ENCODE measurements at places on chromosomes 16 and 17. TPM values are rescaled to one million over a fixed set of nuclear protein-coding genes. Genes with fewer than 3 reads are reported as not detected.

- peak; percentile 41 for DNase-seq
Observed at GRCh38 chr16:11099672-11100205, 155.4 kb downstream of the CLEC16A start.

DNA sequence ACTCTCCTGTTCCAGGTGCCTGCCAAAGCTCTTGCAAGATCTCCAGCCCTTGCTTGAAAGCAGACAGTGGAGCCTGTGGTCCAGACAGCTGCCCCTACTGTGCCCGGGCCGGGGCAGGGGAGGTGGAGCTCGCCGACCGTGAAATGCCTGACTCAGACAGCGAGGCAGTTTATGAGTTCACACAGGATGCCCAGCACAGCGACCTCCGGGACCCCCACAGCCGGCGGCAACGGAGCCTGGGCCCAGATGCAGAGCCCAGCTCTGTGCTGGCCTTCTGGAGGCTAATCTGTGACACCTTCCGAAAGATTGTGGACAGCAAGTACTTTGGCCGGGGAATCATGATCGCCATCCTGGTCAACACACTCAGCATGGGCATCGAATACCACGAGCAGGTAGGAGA, 17.7 kb downstream of the CACNA1G start:
- DNase-seq: no peak

- DNase-seq: no peak
Observed at GRCh38 chr16:47213761-47214440, 70.2 kb upstream of the NETO2 start.

DNA sequence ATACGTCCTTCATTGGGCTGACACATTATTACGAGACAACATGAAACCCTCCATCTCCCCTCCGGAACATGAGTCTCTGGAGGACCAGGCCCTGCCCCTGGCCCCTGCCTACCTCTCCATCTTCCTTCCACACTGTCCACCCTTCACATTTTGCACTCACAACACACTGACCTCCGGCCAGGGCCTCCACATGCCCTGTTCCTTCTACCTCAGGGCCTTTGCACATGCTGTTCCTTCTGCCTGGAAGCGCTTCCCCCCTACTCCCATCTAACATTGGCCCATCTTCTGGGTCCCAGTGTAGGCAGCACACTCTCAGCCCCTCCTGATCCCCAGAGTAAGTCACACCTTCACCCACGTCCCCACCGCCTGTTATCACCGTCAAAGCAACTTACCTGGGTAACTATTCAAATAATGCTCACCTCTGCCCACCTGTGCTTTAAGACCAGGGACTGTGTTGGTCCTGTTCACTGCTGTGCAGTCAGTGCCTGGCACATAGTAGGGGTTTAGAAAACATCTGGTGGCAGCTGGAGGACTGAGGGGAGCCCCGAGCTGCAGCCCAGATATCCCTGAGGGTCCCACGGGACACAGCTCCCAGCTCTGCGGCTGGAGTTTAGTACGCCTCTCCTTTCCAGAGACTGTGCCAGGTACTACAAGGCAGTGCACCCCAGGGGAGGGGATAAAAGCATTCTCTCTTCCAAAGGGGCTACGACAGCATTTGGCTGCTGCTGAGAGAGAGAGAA, 27.2 kb downstream of the RPH3AL start:
- no peak for DNase-seq

DNA sequence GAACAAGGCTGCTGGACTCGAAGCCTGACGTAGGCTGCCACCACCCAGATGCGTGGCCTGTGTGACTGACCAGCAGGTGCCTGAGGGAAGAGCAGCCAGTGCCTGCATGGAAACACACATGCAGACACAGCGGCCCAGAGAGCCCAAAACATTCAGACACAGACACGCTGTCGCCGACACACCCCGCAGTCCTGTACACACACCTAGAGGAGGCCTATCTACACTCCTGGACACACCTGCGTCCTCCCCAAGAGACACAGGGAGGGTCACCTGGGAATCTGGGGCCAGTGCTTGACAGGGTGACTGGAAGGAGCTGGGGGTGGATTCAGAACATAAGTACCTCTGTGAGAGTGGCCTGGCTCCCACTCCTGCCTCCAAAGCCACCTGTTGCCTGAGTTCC, 6.1 kb upstream of the TSPOAP1 start:
- DNase-seq: no peak

DNA sequence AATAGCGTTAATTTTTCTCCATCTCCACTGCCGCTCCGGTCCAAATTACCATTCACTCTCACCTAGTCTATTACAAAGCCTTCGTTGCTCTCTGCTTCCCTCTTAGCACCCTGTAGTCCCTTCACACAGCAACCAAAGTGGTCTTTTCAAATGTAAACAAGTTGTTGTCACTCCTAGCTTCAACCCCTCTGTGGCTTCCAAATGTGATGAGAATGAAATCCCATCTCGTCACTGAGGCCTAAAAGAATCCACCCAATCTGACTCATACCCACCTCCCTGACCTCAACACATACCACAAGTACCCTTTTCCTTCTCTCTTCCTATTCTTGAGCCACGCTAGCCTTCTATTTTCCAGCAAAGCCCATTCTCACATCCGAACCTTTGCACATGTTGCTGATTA, 2.2 kb upstream of the PELP1 start:
- DNase-seq: no peak

DNA sequence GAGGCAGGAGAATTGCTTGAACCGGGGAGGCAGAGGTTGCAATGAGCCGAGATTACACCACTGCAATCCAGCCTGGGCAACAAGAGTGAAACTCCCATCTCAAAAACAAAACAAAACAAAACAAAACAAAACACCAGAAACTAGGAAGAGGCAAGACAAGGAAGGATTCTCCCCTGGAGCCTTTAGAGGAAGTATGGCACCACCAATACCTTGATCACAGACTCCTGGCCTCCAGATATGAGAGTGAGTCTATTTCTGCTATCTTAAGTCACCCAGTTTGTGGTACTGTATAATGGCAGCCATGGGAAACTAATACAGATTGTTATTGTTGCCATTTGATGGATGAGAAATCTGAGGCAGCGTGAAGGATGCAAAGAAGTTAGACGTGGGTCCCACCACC, 14.6 kb upstream of the CPPED1 start:
- DNase-seq: no peak

GRCh38 chr17:56810891-56811775, 22.6 kb downstream of the C17orf67 start:
- no peak for DNase-seq

DNA sequence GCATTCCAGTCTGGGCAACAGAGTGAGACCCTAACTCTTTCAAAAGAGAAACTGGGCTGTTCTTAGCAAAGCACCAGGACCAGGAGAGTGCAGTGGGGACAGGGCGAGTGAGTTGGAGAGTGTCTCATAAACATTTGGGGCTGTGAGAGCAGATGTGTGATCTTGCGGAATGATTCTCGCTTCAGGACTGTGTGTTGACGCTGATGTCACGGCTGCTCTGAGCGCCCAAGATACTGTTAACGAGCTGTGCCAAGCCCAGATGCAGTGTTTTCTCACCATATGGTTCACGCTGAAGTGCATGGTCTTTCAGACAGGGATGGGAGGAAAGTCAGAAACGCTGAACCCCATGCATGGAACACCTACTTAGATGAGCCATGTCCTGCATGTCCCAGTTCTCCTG, 438.2 kb downstream of the HS3ST4 start:
- no peak for DNase-seq

DNA sequence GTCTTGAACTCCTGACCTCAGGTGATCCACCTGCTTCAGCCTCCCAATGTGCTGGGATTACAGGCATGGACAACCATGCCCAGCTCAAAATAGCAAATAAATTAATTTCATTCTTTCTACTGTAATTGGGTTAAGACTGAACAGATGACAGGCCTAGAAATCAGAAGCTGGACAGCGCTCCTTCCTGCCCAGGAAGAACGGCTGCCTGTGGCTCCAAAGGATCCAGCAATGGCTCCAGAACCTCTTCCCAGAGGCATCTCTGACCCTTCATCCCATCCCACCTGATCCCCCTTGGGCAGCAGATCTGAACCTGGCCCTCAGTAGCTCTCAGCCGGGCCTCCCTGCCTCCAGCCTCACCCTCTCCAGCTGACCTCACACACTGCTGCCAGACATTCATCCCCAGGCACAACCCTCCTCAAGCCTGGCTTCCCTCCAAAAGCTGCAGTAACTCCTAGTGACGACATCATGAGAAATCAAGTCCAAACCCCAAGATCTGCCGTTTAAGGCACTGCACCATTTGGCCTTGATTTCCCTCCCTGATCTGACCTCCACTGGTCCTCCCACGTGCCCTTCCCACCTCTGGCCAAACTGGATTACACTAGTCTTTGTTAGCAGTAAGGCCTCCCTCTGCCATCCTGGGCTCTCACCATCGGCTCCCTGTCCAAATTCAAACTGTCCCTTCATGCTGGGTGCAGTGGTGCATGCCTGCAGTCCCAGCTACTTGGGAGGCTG, 3.1 kb upstream of the MIF4GD start:
- no peak for DNase-seq

DNA sequence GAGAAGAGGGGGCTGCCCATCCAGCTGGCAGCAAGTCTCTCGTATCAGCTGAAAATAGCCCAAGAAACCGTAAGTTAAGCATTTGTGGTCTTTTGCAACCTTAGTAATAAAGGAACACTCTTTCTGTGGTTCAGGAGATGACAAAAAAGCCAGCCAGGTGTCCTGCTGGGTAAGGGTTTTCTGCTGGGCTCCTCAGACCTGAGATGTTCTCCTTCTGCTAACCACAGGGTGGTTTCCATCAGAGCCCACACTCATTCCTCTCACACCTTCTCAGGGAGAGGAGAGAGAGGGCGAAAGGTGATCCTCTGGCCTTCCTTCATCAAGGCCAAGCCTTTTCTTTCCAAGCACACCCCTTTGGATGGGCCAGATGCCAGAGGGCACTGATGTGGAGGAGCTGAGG, 70.7 kb downstream of the TEX14 start:
- DNase-seq: no peak

DNA sequence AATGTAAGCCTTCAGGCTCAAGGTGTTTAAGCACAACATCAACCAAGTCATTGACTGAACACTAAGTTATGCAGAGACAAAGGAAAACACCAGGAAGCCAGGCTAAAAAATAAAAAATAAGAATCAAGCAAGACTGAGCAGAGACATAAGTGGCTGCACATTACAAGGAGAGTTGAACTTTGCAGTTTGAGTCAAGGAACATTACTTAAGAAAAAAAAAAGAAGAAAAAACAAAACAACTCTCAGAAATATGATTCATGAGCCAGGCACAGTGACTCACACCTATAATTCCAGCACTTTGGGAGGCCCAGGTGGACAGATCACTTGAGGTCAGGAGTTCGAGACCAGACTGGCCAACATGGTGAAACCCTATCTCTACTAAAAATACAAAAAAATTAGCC, 168.1 kb downstream of the C16orf95 start:
- DNase-seq: no peak

DNA sequence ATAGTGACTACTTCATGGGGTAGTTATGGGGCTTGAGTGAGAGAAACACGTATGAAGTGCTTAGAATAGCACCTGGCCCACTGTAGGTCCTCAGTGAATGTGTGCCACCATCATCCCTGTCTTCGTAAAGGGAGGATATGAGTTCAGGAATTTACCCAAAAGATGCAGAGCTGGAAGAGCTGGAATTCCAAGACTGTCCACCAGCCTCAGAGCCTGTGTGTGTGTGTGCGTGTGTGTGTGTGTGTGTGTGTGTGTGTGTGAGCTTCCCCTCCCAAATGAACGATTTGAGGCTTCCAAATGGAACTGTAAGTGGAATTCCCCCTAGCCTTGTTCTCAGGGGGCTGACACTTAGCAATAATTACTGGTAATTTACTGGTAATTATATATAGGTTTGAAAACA, 27.3 kb downstream of the WFDC1 start:
- no peak for DNase-seq

- no peak for DNase-seq
Observed at GRCh38 chr17:47872651-47873161, 21.7 kb upstream of the SP6 start.

GRCh38 chr17:82489117-82489516, 30.4 kb upstream of the FOXK2 start:
- no peak for DNase-seq

GRCh38 chr16:30895627-30896260, 670 bp upstream of the CTF1 start:
- no peak for DNase-seq

PLXDC1 gene
- total RNA-seq: 3.0 TPM

GP1BA gene
- 0.26 TPM for total RNA-seq

KRT33B gene
- total RNA-seq: not detected

KRTAP4-4 gene
- not detected for total RNA-seq

FAM171A2 gene
- total RNA-seq: 0.14 TPM

NME1 gene
- 88.2 TPM for total RNA-seq
